Tibial nerve (tissue), 4 donors: ENCODE measurements at places on chromosomes 5 and 9. TPM values are rescaled to one million over a fixed set of nuclear protein-coding genes. Genes with fewer than 3 reads are reported as not detected.

Gene SLCO6A1
- not detected for total RNA-seq

Gene NKD2
- 0.60 TPM for total RNA-seq

Gene ITGA1
- 27.3 TPM for total RNA-seq

Gene CORO2A
- 3.3 TPM for total RNA-seq

Gene PLPP7
- 14.4 TPM for total RNA-seq
